ENCODE measurements at places on chromosomes 7 and 10.

DNA sequence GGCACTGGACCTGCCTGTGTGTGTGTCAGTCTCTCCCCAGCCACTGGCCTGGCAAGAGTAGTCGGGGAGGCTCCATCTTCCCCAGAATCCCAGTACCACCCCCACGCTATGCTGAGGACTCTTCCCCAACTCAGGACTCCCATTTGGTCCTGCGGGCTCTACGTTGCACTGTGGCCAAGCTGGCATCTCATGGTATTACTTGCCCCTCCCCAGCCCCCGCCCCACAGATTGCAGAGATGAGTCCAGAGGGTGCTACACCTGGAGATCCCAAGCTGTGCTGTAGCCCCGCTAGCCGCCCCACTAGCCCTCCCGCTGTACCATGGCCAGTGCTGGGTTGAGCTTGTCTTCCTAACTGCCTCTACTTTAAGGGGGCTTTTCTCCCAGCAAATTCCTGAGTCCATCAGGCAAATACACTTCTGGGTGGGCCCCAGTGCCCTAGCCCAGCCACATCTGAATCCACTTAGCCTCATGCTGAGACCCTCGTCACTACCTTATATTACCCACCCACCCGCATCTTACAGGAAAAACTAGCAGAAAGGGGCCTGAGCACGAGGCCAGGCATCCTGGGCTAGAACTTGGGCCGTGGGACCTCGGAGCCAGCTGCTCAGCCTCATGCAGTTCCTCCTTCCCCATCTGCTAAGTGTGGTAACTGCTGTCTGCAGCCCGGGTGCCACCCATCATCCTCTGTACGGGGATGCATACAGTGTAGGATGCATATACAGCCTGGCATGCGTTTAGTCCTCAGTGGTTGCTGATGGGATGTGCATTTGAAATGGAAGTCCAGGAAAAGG is 65.8 kb upstream of the CACUL1 start:
- no peak for DNase-seq

DNA sequence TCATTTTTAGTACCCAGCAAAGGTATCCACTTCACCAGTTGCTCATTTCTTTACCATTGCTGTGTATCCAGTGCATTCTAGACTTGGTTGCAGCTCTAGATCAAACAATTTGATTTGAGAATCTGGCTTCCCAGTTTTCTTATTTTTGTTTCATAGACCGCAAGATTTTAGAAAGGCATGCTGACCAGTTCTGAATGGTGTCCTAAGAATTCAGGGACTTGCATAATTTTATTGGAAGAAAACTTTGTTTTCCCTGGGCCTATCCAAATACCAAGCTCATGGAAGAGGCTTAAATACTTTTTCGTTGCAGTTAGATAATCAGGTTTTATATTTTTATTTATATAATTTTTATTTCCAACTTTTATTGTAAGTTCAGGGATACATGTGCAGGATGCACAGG is 58.3 kb downstream of the BICC1 start:
- no peak for DNase-seq

DNA sequence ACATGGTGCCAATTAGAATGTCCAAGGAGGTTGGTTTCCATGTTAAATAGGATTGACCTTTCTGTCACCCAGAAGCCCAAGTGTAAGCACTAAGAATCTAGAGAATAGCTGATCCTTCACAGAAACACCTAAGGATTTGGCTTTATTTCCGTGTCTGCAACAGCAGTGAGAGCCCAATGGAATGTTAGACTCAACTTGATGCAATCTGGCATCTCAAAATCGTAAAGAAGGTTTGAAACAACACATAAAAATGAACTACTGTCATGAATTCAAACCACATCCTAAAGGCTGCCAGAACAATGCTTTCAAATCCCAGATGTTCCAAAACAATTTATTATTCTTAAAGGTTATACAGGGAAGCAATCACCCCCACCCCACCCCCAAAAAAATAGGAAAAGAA is 18.6 kb downstream of the PPP1R3C start:
- DNase-seq, result peak; percentile 77

- DNase-seq, result no peak
These were observed 123.3 kb downstream of the PTPN20 start for GRCh38 chr10:47034441-47035051.

- no peak for DNase-seq
These were observed 63.5 kb upstream of the ZNF746 start for GRCh38 chr7:149561072-149561471.
